GM04504 (cell line): ENCODE measurements at places on chromosomes 1 and 21.

GRCh38 chr1:60695716-60696171 is 386.6 kb upstream of the NFIA start:
- DNase-seq = no peak

DNA sequence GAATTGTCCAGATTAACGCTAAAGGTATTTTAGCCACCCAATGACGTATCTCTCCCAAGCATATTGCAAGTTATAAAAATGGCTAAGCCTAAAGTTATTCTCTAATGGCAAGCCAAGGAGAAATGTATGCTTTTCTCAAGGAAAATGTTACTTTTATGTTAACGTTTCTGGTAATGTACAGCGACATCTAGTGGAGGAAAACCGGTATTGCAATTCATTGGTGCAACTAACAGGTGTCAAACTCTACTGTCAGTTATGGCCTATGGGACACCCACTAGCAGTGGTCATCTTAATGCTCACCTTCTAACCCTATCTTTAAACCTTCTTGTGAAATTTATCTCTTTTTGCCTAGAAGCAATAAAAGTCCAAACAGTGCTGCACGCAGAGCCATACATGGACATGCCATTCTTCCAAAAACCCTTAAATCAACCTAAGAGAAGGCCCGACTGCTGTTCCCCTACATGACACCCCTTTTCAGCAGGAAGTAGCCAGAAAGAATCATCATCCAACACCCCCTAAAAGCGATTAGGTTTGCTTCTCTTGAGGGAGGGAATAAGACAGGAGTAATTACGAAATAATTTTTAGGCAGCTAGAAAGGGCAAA is 68.7 kb upstream of the LRIF1 start:
- DNase-seq = no peak

DNA sequence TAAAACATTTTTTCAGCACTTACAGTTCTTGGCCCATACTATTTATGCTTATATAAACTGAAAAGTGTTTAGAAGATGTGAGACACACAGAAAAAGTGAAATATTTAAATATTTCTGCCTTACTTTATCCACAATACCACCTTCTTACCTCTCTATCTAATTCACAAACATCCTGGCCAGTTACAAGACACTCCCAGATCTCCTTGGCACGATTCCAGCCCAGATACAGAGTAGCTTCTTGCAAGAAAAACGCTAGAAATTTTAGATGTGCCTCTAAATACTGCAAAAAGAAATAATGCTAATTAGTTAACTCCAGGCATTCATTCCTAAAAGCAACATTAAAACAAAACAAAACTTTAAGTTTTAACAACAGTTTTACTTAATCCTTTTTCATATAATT is 68.4 kb downstream of the USP24 start:
- no peak for DNase-seq

GRCh38 chr1:187928288-187928687 is 1099.5 kb downstream of the PLA2G4A start:
- DNase-seq = no peak

DNA sequence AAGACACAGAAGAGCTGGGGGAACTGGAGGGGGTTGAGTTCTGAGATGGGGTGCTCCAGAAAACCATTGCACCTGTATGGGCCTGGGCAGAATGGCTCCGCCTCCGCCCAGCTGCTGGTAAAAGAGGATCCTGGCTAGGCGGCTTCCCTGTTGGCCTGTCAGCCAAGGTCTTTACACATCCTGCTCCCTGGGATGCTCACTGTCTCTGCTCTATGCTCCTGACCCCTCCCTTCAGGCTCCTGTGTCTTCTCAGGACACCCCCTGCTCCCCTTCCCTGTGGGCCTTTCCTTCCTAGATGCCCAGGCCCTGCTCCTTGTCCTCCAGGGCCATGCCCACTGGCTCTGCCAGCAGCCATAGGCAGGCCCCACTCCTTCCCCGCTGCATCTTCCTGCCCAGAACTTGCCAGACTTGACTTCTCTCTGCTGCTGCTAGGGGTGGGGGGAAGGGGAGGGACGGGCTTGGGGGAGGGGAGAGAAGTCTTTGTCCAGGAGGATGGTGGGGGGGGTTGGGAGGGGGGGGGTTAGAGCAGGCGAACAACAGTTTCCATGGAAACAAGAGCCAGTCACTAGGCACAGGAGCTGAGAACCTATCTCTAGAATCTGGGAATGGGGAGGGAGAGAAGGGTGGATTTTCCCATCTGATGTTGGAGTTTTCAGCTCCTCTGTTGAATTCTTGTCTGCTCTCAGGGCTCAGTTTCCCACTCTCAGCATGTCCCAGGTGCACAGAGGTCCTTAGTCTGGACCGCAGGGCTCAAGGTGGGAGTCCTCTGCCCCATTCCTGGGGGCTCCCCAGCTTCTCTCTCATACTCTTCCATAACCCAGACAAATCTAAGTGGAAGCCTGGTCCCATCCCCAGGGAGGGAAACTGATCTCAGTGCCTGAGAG is 10.6 kb downstream of the CELSR2 start:
- DNase-seq = no peak

DNA sequence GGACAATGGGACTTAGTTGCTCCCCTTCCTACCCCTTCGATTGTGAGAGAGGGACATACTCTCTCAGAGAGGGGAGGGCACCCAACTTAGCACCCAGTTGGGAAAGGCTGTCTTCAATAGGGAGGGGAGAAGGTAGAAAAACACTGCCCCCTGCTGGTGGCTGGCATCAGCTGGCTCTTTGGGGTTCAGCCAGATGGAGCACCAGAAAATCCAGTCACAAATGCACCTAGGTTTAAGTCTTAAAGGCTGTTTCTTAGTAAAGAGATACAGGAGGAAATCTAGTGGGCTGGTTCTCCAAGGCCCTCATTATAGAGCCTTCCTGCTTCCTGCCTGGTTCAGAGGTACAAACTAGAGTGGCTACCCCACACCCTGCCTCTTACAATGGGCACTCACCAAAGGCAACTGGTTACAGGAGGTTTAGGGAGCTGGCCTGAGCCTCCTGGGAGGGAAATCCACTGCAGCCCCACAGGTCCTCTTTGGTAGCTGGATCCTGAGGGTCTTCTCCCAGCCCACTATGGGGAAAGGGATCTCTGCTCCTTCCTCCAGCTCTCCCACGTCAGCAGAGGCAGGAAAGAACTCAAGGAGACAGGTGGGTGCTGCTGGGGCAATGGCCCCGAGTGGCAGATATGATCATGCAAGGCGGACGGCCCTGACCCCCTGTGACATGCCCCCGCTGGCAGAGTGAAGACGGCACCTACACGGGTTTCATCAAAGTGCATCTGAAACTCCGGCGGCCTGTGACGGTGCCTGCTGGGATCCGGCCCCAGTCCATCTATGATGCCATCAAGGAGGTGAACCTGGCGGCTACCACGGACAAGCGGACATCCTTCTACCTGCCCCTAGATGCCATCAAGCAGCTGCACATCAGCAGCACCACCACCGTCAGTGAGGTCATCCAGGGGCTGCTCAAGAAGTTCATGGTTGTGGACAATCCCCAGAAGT is 28.3 kb downstream of the EIF2D start:
- peak; percentile 33 for DNase-seq

DNA sequence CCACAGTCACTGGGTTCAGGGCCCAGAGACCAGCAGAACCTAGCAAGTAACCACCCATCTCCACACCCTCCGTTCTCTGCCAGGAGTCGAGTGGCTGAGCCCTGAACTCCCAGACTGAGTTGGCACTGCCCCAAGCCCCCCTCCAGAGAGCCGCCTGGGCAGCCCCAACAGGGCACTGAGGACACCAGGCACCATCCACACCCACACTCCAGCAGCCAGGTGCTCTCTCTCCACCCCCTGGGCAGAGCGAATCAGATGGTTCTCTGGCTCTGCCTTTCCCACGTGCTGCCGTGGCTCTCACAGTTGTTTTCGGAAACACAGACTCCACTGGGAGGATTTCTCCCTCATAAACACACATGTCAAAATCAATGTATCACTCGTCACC is 13.6 kb downstream of the WDR4 start:
- DNase-seq = no peak

DNA sequence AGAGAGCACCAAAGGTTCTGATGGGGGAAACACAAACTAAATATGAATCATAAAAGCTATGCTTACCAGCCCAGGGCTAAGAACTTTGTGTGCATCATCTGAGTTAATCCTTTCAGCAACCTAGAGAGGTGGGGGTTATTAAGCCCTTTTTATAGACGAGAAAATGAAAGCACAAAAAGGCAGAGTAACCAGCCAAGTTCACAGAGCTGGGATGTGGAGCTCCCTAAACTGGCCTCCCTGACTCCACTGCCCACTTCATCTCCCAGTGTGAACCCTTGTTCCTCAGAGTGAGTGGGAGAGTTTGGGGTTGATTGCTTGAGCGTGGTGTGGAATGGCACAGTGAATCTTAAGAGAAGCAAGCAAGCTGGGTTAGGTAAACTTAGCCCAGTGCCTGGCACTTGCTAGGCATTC is 10.8 kb upstream of the BCAR3 start:
- DNase-seq = no peak

DNA sequence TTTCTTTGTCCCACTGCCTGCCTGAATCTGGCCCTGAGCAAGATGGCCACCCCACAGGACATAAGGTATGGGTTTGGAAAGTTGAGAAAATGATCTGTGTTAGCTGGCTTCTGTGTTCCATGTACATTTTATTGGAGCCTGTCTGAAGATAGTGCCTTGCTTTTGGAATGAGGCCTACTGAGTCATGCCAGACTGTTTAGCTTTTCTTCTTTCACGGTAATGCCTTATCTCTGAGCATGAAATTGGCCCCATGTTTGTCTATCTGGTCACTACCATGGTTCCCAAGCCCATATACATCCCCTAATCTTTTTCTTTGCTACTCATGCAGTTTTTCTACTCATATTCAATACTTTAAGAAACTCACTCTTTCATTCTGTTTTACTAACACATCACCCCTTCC is 85.1 kb upstream of the LMO4 start:
- DNase-seq = no peak

DNA sequence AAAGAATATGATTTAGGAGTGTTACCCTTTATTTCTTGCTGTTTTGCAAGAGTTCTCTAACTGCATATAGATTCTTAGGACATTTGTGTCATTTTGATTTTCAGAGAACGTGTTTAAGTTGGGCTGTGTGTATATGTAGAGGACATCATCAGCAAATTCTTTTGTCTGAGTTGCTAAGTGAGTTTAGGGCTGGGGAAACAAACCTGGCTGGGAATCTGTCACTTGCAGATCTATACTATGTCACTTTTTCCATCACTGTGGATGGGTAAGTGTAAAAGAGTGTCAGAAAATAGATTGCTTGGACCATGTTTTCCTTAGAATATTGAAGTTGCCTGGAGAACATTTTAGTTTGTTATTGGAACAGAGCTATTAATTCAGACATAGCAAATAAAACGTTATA is 349.1 kb upstream of the NEGR1 start:
- DNase-seq = no peak

DNA sequence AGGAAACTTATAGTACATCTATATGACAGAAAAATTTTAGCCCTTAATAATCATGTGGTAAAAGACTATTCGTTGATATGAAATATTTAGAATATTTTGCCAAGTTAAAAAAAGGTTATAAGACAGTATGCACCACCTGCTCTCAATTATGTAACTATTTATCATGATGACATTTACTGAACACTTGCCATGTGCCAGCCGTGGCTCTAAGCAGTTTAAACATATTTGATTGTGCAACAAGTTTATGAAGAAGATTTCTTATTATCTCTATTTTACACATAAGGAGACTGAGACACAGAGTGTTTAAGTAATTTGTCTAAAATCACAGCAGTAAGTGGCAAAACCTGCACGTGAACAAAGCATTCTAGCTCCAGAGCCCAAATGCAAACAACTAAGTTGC is 199.3 kb upstream of the JUN start:
- DNase-seq = peak; percentile 58

GRCh38 chr21:25313829-25314228 is 293.5 kb downstream of the MRPL39 start:
- peak; percentile 25 for DNase-seq

DNA sequence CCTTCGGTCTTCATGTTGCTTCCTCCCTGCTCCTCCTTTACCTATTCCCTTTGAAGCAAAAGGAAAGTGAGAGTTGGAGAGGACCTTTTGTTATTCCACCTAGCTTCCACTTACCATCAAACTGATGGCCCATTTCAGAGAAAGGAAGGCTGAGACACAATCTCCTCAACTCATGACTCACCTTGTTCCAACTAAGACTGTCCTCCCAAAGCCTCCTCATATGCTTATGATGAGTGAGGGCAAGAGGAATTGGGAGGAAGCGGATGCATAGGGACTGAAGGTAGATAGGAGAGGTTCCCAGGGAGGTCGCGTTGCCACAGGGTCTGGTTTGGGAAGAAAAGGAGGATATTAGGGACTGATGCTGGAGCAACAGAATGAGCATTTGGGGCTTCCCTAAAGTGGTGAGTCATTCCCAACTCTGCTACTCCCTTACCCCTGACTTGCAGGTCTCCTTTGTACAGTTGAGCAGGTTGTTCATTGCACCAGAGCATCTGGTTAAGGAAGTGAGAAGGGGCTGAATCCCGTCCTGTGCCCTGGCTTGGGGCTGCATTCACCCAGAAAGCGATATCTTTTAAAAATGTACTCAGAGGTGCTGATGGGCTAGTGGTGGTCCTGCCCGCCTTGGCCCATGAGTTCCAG is 35.0 kb downstream of the LGR6 start:
- no peak for DNase-seq

DNA sequence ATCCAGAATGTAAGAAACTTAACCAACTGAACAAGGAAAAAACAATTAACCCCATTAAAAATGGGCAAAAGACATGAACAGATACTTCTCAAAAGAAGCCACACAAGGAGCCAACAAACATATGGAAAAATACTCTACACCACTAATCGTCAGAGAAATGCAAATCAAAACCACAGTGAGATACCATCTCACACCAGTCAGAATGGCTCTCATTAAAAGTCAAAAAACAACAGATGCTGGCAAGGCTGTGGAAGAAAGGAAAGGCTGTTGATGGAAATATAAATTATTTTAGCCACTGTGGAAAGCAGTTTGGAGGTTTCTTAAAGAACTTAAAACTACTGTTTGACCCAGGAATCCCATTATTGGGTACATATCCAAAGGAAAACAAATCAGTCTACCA is 51.2 kb downstream of the RGS4 start:
- no peak for DNase-seq

GRCh38 chr1:54302951-54303843 is 103.0 kb downstream of the SSBP3 start:
- no peak for DNase-seq

DNA sequence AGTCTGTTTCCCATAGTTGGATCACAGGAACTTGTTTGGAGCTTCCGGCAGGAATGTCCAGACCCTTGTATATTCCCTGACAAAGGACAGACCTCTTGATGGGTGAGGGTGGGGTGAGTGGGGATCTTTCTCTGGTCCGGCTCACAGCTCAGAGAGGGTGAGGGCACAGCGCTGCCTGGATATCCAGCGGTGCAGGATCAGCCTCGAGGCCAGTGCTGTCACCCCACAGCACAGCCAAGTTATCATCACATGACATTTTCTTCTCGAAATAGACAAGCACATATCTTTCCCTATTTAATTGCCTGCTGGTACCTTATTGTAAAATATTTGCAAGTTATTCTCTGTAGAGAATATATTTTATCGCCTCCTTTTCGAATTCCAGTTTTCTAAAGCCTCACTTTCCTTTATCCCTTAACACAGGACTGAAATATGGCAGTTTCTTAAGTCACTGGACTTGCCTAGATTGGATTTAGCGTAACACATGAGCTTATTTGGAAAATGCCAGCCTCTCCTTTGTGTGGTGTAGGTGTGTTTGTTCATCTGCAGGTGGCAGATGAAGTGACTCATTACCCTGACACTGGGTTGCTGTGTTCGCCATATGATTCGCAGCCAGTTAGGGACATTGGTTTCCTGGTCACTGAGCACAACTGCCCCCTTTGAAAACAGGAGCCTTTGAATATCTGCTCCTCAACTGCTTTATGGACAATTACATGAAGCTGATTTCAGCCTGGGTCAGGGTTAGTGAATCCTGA is 21.4 kb downstream of the CLIC6 start:
- no peak for DNase-seq
